SK-N-SH treated with all-trans-retinoic acid at 6 μM for 48 hours (cell line): ENCODE measurements at places on chromosomes 12 and 14.

DNA sequence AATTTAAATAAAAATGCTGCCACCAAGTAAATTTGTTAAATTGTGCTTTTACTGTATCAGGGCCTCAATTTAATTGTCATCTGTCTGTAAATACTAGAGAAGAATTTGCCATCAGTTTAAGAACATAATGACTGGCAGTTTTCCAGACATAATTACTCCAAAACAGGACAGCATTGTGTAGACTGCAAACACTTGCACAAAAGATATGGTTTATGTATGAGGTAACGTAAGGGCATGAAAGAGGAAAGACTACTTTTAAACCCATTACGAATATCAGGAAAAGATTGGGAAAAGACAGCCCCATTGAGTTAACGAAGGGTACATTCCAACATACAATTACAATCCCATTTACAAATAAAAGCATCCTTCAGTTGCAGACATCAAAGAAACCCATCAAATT, 59.8 kb upstream of the KRR1 start:
- ATAC-seq: no peak

- ATAC-seq: no peak
Observed at GRCh38 chr12:32505067-32505945, 105.9 kb downstream of the FGD4 start.

GRCh38 chr14:22923746-22924145, 4.8 kb upstream of the RBM23 start:
- ATAC-seq: no peak

GRCh38 chr14:96118391-96118790, 79.2 kb downstream of the C14orf132 start:
- no peak for ATAC-seq

DNA sequence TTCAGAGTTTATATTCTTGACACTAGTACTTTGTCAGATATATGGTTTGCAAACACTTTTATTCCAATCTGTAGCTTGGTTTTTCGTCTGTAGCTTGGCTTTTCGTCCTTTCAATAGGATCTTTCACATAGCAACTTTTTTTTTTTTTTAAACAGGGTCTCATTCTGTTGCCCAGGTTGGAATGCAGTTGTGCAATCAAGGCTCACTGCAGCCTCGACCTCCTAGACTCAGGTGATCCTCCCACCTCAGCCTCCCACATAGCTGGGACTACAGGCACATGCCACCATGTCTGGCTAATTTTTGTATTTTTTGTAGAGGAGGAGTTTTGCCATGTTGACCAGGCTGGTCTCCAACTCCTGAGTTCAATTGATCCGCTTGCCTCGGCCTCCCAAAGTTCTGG, 460.4 kb upstream of the SOX5 start:
- no peak for ATAC-seq

DNA sequence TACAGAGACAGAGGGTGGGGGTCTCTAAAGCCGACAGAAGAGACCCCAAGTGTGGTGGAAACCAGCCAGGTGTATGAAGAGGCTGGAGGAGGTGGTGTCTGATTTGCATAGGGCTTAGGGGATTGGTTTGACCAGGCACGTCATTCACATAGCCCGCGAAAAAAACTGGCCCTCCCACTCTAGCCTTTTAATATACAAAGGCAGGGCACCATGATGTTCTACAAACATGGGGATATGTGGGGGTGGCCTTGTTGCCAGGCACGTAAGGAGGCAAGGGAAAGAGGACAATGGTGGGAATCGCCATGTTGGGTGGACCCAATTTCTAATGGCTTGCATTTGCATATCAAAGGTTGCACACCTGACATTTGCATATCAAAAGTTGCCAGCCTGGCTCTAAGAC, 13.2 kb downstream of the LALBA start:
- no peak for ATAC-seq

- no peak for ATAC-seq
Observed at GRCh38 chr12:51942501-51943000, 8.9 kb upstream of the ACVR1B start.
